ENCODE measurements at places on chromosomes 6 and 20.

GRCh38 chr6:133890711-133891148, 1.8 kb downstream of the TCF21 start:
- DNase-seq = no peak

DNA sequence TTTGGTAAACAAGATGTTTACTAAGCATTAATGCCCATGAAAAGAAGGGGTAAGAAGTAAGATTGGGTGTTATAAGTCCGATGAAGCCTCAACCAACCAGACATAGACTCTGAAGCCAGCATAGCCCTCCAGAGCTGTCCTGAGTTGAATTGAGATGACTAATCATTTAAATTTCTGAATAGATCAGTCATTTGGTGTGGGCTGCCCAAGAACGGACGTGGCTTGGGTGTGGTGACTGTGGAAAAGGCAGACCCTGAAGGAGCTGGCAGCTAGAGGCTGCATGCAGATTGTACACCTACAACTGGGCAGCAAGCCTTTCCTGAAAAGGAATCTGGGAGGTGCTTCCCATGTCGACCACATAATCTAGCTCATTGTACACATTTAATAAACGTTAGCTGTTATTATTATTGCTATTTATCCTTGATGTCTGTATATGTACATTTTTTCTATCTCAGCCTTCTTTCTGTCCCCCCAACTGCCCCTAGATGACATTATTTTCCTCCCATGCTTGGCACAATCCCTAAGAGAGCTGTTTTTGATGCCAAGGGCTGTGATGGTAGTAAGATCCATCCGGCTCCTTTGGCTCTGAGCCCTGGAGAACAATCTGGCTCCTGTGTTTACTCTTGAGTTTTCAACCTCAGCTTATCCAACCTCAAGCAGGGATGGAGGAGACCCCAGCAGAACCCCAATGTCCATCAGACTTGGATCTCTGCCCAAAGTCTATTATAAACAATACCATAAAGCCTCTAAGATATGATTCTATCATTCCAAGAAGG, 57.6 kb upstream of the JAG1 start:
- no peak for DNase-seq

GRCh38 chr6:108235127-108235526, 25.7 kb downstream of the SNX3 start:
- no peak for DNase-seq

GRCh38 chr20:54350415-54350814, 125.0 kb upstream of the DOK5 start:
- DNase-seq = no peak

DNA sequence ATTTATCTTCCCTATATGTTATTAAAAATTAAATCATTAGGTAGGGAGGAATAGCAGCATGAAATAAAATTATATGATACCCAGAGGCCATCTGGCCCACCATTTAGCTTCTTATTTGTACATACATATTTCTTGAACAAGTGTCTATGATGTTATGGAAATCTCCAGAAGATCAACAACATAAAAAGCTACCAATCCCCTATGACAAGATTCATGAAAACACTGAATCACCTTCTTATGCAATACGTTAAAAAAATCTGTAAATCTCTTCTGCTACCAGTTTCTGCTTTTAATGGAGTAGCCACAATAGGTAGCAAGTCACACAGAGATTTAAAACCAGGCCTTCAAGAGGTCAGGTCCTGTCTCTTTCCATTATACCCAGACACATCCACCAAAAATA, 125.8 kb upstream of the ENPP5 start:
- no peak for DNase-seq

DNA sequence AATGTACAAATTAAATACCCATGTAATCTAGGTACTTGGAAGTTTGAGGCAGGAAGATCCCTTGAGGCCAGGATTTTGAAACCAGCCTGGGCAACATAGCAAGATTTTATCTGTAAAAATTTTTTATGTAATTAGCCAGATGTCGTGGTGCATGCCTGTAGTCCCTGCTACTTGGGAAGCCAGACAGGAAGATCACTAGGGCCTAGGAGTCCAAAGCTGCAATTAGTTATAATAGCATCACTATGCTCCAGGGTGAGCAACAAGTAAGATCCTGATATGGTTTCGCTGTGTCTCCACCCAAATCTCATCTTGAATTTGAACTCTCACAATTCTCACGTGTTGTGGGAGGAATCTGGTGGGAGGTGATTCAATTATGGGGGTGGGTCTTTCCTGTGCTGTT, 535.8 kb downstream of the TENT5A start:
- DNase-seq = no peak

DNA sequence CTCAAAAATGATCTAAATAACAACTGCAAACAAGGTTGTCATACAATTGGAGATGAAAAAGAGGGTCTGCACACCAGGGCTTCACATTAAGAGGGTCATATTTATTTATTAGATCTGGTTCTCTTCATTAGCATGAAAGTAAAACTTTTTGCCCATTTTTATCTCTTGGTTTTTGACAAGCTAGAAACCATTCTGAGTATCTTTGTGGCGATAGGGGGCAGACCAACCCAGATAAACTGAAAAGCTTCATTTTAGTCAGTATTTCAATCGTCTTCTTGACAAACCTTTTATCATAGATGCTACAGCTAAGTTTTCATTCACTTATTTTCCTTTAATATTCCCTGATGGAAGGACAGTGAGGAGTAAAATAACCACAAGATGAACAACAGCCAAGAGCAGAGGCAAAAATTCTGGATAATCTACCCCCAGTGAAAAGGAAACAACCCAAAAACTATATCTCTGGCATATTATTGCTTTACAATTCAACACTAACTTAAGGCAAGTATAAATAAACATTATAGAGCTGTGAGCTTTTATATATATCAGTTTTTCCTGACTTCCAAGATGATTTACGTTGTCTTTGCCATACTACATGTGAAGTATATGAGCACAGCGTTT, 45.2 kb downstream of the THEMIS start:
- DNase-seq = peak; percentile 28

DNA sequence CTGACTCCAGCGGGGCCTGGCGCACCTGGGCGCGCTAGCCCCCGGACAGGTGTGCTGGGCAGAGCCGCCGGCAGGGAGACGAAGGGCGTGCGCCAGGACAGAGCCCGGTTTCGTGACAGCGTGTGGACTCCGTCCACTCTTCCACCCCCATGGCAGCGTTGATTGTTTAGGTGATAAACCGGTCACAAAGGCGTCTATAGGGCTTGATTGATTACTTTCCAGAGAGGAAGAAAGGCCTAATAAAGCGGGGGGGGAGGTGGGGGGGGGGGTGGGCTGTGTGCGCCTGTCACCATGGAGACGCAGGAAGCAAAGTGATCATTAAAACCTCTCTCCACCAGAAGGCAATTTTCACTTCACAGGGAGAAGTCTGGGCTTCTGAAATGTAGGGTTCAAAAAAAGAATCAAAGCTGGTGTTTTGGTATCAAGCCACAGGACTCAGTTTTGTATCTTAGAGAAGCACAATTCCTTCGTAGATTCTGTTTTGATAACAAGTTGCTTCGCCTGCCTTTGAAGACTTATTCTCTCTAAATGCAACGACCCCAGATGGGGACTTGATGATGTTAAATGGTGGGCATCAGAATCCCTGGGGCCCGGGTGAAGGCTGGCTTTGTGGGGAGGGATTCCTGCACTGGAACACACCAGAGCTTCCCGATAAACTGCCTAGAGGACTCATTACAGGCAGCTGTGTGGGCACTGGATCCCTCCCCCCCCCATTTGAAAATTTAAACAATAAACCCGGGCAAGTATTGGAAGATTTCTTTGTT, 1.4 kb downstream of the PHACTR3 start:
- no peak for DNase-seq

- no peak for DNase-seq
Observed at GRCh38 chr6:79385893-79386292, 151.3 kb downstream of the LCA5 start.

DNA sequence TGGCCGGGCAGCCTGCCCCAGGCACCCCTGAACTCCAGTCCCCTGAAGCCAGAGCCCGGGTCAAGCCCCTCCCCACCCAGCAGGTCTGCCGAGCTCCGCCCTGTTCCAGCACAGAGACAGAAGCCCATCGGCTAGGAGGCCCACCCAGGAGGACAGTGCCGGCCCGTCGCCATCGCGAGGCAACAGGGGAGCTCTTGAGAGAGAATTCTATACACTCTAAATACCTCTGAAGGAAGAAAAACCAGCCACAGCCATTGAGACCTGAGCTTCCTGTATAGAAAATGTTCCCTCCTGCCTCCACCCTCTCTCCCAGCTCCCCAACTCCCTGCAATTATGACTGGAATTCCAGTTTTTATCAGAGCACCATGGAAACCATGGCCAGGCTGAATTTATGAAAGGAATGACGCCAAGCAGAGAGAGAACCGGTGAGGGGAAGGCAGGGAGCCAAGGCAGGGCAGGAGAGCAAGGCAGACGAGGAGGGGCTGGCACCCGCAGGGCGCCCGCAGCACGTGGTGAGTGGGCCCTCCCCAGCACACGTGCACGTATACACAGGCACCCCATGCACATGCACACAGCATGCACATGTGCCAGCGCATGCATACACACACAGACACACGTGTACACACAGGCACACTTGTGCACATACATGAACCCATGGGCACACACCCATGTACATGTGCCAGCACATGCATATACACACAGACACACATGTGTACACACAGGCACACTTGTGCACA, 27.6 kb upstream of the MRGBP start:
- DNase-seq = no peak

- no peak for DNase-seq
Observed at GRCh38 chr20:3296261-3297078, 57.5 kb upstream of the SLC4A11 start.

DNA sequence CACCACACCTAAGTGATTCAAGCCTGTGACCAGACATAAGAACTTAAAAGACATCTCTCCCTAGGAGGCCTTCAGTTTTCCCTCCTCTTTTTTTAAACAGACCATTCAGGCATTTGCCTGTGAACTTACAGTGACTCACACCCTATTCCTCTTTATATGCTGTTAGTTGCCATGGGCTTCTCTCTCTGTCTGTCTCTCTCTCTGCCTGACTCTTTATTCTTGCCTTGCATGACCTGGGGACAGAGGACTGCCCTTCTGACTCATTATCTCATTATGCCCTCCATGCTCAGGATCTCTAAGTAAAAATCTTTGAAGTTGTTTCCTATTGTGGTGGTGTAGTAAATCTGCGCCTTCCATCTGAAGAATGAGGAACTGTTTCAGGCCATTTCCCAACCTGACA, 442.2 kb upstream of the MAN1A1 start:
- DNase-seq = no peak

- peak; percentile 68 for DNase-seq
Observed at GRCh38 chr6:26175428-26176181, 88.4 kb downstream of the HFE start.

Measured in activated T-cell treated with anti-CD3 and anti-CD28 coated beads, Interleukin-2, amount 50 U/mL, for 72 hours (primary cell).